ENCODE measurements at places on chromosomes 2 and 18.

GRCh38 chr2:239769554-239770245 is 255.4 kb downstream of the NDUFA10 start:
- no peak for DNase-seq

DNA sequence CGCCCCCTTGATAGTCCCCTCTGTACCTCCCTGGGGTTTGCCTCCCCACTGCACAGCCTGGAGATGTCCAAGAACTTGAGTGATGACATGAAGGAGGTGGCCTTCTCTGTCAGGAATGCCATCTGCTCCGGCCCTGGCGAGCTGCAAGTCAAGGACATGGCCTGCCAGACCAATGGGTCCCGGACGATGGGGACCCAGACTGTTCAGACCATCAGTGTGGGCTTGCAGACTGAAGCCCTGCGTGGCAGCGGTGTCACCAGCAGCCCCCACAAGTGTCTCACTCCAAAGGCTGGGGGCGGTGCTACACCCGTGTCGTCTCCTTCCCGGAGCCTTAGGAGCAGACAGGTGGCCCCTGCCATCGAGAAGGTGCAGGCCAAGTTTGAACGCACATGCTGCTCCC is 119.9 kb downstream of the MTCL1 start:
- no peak for DNase-seq

- DNase-seq, result no peak
Observed at GRCh38 chr2:120371969-120372625, 26.2 kb downstream of the INHBB start.

DNA sequence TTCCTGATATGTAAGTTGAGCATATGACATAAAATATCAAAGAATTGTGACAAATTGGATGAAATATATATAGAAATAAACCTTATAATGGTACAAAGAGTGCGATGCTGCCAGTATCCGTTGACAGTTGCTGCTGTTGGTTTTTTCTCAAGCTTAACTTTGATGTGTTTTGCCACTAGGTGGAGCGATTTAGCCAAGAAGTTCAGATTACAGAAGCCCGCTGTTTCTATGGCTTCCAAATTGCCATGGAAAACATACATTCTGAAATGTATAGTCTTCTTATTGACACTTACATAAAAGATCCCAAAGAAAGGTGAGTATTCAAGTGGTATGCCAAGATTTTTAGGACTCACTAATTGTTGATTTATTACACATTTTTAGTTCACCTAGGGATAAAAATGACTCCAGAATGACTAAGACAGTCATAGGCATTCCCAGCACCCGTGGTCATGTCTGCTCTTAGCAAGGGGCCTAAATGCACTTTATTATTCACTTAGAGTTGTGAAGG is 2.1 kb downstream of the RRM2 start:
- no peak for DNase-seq

DNA sequence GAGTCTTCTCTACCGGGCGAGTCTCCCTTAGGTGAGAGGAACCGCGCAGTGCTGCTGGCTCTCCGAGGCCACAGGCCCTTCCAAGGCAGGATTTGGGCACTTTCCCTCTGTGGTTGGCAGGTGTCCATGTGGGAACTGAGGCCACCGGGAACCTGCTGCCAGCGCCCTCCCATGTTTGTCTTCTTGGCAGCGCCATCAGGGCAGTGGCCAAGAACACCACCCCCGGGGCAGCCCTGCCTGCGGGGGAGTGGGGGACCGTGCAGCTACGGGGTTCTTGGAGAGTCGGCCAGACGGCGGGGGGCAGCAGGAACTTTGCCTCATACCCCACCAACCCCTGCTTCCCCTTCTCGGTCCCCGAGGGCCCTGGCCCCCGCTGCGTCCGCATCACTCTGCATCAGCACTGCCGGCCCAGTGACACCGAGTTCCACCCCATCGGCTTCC is 10.0 kb downstream of the CAPN10 start:
- DNase-seq, result no peak

DNA sequence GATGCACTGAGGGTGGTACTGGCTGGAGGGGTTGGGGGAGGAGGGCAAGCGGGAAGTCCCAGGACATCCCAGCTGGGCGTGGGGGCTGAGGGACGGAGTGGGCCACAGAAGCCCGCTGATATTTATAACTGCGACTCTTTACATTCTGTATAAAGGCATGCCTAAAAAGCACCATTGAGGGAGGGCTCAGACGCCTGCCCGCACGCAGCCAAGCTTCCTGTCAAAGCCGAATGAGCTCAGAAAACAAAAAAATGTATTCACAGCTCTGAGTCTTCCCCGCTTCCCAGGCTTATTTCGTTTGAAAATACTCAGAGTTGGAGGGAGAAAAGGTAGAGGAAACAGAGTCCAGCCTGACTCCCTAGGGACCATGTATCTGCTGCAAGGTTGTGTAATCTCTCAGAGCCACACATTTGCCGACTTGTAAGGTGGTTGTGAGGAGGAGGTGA is 170.1 kb upstream of the HAAO start:
- DNase-seq, result no peak

DNA sequence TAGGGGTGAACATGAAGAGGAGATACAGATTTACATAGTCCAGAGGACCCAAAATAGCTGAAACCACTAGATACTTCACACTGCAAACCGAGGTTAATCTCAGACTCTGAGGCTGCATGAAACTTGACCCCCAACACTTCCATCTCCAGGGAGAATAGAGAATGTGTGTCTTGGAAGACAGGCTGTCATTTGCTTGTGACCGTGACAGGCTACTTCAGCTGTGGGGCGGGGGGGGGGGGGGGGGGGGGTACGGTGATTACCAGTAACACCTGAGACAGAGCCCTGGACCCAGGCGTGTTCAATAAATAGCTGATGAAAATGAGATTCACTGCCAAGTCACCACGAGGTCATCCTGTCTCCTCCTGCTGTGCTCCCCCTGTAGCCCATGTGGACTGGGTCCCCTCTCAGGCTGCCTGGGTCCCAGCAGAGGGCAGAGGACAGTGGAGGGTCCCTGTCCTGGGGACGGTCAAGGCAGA is 5.7 kb upstream of the KLHL29 start:
- DNase-seq, result no peak

- DNase-seq, result no peak
Observed at GRCh38 chr2:8380026-8380425, 301.8 kb upstream of the ID2 start.

GRCh38 chr18:79583426-79583825 is 96.2 kb upstream of the CTDP1 start:
- no peak for DNase-seq

DNA sequence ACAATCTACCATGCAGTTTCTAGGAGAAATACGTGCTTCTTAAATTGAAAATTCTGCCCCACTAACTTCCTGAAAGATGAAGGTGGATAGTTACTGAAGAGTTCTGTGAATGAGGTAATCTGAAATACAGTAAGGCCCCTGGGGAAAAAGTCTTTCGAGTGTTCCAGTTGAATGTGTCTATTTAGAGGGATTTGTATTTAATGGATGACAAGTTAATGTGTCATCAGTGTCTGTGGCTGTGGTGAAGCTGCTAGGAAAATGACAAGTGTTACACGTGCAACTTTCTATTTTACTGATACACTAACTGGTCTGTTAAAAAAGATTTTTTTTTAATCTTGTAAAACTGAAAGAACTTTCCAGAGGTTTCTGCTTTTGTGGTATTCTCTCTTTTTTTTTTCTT is 384.6 kb downstream of the STK39 start:
- no peak for DNase-seq

DNA sequence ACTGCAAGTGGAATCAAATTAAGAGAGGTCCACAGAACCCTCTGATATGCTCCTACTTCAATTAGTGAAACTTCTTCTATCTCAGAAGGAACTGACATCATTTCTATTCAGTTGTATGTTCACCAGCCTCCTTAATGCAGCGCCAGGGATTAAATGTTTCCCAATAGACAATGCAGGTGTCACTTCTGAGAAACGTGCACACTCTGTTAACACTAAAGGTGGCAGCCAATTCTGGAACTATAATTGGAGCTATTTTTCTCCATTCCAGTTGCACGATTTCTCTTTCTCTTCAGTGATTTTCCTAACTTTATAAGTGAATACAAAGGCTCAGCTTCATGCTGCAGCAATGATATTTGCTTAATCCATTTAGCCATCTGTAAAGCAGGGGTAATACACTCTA is 821.9 kb downstream of the TDRD15 start:
- no peak for DNase-seq

DNA sequence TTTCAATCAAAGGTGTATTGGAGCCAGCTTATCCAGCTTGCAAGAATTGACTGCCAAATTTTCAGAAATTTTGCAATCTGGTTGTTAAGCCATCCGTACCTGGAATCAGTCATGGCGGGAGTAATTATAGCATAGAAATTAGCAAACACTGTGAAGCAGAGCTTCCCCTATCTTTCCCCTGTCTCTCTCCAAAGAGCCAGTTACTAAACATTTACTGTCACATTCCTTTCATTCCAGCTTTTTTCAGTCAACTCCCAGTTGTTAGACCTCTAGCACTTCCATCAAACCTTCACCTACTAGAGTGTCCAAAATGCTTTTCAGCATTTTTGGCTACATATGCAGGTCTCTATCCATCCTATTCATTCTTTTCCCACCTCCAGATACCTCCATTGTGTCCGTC is 137.4 kb downstream of the MC4R start:
- DNase-seq, result no peak

- DNase-seq, result no peak
Observed at GRCh38 chr2:64854773-64855237, 134.4 kb upstream of the SLC1A4 start.

- DNase-seq, result no peak
Observed at GRCh38 chr2:19232312-19232711, 126.1 kb downstream of the OSR1 start.

DNA sequence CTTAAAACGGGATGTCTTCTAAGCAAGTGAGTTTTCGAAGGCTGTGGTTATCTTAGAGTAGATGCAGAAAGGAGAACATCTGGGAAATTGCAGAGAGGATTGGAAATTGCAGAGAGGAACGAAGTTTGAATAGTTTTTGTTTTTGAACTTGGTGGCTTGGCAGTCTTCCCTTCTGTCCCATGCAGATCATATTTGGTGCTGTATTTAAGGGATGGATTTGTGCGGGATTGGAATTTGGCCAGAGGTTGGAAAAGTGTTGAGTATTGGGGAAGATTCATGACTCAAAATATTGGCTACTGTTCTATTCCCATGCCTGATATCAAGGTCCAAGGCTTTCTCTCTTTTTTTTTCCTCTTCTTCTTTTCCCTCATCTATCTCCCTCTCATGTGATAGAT is 18.2 kb downstream of the PTPRM start:
- no peak for DNase-seq

DNA sequence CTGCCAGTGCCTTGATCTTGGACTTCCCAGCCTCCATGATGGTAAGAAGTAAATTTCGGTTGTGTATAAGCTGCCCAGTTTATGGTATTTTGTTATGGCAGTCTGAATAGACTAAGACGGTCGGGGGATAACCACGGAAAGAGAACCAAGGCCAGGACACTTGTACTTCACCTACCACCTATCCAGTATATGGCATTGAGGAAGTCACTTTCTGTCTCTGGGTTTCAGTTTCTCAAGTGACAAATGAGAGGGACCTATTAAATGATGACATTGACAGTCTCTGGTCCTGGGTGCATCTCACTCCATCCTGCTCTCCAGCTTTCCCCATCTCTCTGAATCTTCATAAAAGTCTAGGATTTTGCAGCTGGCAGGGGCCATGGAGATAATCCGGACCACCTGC is 183.8 kb upstream of the MSH6 start:
- DNase-seq, result no peak

DNA sequence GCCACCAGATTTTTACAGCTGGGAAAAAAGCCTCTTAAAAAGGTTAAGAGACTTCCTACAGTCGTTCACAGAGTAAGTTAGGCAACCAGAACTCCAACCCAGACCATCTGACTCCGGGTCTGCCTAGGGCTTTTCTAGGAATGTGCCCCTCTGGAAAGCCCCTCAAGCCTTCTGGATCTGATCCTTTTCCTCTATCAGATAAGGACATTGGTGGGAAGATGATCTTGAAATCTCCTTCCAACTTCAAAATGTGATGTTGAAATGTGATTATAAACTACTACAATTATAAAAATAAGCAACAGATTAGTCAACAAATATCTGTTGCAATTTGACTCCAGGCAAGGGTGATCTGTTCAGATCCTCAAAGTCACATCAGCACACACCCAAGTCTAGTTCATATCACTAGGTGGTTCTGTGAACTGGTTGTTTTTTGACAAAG is 270.4 kb downstream of the ARHGAP15 start:
- DNase-seq, result no peak

DNA sequence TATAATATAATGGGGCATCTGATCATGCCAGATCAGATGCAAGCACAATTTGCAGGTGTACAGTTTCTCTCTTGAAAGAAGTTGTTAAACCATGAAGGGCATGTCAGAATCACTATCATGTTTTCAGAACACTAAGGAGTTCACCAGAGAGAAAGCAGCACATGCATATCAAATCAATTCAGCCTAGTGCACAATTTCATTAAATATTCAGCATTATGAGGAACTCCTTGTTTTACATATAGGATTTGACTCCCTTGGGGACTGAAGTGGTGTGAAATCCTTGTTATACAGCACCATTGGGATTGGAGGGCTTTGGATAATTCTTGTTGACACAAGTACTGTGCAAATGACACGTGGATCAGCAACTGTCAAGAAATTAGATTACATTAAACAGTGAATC is 562.1 kb upstream of the KLHL29 start:
- no peak for DNase-seq

DNA sequence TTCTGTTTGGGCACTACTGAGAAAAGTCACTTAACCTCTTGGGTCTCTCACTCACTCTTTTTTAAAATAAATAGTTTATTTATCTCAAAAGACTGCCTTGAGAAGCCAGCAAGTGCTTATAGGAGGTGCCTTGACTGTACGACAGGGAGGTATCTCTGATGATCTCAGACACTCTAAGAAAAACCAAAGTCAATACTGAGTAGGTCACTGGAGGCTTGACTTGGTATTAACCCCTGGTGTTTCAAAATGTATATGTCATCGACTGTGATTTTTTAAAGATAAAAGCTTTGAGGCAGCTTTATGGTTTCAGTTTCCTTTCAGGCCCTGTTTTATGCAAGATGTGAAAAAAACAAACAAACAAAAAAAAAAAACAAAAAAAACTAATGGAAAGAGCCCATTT is 33.7 kb downstream of the MREG start:
- DNase-seq, result no peak

DNA sequence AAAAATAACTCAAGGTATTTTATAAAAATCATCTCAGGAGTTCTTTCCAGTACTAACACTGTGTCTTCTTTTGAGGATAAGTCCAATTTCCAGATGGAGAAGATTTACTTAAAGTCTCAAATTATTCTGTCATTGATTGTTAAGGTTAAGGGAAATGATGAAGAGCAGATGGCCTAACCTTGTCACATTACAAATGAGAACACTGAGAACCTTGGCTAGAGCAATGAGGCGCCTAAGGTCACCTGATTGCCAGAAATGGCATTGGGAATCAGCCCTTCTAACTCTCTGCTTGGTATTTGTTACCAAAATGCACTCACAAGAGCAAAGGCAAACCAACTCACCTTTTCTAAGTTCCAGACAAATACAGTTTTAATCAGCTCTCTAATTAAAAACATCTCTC is 835.1 kb downstream of the RNF144A start:
- no peak for DNase-seq

- DNase-seq, result no peak
Observed at GRCh38 chr2:177518754-177519153, 126.2 kb downstream of the AGPS start.
